ENCODE measurements at places on chromosomes 3 and 15.

GRCh38 chr3:144051211-144051610, 79.6 kb downstream of the DIPK2A start:
- DNase-seq, result no peak

DNA sequence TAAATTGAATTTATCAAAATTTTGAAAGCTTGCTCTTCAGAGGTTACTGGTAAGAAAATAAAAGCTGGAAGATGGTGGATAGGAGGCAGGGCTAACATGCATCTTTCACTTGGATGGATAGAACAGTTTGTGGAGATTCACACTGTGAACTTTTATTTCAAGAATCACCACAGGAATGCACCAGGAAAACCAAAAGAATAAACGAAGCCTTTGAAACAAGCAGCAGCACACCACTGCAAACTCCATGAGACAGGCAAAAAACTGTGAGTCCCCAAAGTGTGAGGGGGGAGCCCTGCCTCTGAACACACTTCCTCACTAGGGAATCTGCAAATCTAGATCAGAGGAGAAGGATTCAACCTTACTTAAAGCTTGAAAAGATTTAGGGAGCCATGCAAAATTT, 122.2 kb downstream of the RTP4 start:
- no peak for DNase-seq

DNA sequence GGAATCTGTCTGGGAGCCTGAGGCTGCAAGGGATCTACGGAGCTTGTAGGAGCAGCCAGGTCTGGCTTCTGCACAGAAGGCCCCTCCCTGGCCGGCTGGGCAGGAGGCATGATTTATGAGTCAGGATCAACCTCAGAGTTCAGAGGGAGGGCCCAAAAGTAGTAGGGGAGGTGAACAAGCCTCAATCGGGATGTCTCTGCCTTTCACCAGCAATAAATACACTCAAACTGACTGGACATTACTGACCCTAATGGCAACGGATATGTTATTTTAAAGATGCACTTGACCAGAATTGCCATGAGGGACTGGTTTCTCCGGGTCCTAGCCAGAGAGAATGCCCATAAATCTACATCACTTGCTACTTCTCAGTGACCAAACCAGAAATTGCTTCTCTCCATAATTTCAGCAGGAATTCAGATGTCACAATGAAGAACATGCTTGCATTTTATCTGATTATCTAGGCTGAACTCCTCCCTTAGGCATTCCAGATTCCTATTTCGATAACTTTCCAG, 109.6 kb upstream of the LMOD3 start:
- no peak for DNase-seq

- no peak for DNase-seq
Measured at GRCh38 chr3:127970966-127971592, 56.0 kb downstream of the KBTBD12 start.

GRCh38 chr15:28097656-28098359, 1.3 kb downstream of the OCA2 start:
- no peak for DNase-seq

GRCh38 chr15:101813803-101814534, 2.0 kb downstream of the OR4F15 start:
- DNase-seq, result no peak

GRCh38 chr15:73596174-73596573, 37.0 kb downstream of the NPTN start:
- DNase-seq, result no peak

GRCh38 chr3:162629372-162629771, 1132.8 kb downstream of the OTOL1 start:
- DNase-seq, result no peak

DNA sequence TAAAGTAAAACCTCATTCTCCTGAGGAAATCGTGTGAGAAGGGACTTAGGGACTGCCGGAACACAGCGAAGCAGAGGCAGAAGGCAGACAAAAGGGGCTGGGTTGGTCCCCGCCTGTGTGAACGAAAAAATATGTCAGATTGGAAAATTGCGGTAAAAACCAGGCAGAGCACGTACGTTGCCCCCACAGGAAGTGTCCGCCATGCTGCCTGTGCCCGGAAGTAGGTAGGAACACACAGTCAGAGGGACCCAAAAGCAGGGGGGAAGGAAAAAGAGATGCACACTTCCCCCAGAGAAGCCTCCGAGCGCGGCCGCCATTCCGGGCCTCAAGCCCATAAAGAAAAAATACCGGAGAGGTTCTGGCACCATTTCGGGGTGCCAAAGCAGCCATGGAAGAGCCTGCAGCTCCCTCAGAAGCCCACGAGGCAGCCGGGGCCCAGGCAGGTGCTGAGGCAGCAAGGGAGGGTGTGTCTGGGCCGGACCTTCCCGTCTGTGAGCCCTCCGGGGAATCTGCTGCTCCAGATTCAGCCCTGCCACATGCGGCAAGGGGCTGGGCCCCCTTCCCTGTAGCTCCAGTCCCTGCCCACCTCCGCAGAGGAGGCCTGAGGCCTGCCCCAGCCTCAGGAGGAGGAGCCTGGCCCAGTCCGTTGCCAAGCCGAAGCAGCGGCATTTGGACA, at the start of gene MKRN3:
TSS of gene MKRN3 (plus strand) at position 280 of the 676 bp plus-strand sequence. CDS start at position 389, 109 bp downstream.
- DNase-seq, result no peak

DNA sequence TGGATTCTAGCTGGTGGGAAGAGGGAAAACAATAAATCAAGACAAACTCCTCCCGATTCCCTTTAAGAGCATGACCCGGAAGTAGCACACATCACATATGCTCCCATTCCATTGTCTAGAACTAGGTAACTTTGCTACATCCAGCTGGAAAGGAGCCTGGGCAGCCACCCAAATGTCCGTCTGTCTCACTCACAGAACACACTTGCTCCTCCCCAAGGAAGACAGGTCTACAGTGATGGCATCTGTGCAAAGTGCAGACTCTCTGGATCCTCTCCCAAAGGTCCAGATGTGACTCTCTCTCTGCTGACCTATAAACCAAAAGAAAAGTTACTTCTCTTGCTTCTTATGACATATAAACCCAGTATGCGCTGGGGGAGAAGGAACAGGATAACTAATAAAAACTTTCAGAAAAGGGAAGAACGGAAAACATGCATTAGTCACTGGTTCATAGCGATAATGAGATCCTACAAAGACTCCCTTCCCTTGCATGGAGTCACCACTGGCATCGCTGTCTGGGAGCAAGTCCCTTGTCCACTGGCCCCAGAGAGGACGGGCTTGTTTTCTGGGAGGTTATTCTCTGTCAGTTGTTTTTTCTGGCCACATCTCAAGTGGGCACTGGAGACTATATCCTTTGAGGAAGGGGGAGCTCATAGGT, 29.8 kb upstream of the EPHB3 start:
- no peak for DNase-seq

- no peak for DNase-seq
Measured at GRCh38 chr3:37701734-37702433, 159.8 kb upstream of the CTDSPL start.

- DNase-seq, result no peak
Measured at GRCh38 chr3:100978011-100978659, 15.1 kb downstream of the ABI3BP start.

- DNase-seq, result no peak
Measured at GRCh38 chr3:170259907-170260306, 37.7 kb downstream of the PRKCI start.

- DNase-seq, result no peak
Measured at GRCh38 chr15:51053571-51053970, 41.1 kb downstream of the TNFAIP8L3 start.

DNA sequence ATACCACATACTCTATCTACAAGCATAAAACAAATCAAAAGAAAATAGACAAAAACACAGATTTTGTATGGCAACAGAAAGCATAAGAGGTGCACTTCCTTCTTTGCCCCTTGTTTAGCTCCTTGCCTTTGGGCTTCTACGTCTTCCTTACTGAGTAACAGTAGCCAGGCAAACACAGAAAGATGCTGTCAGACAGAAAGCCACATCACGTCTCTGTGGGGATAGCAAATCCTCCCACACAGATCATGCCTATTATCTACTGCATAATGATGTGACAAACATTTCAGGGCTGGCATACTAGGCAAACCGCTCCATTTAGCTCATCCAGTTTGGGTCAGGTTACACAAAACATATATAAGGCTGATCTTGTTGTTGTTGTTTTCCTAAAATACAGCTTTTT, 92.7 kb downstream of the BOC start:
- DNase-seq, result no peak

Measured in effector CD4-positive, alpha-beta T cell (primary cell).